CD4-positive, alpha-beta T cell treated with Interleukin-21 for 1 hour (primary cell): ENCODE measurements at places on chromosomes 6 and 20.

- no peak for DNase-seq
These were observed 120.2 kb upstream of the MLN start for GRCh38 chr6:33923857-33924514.

DNA sequence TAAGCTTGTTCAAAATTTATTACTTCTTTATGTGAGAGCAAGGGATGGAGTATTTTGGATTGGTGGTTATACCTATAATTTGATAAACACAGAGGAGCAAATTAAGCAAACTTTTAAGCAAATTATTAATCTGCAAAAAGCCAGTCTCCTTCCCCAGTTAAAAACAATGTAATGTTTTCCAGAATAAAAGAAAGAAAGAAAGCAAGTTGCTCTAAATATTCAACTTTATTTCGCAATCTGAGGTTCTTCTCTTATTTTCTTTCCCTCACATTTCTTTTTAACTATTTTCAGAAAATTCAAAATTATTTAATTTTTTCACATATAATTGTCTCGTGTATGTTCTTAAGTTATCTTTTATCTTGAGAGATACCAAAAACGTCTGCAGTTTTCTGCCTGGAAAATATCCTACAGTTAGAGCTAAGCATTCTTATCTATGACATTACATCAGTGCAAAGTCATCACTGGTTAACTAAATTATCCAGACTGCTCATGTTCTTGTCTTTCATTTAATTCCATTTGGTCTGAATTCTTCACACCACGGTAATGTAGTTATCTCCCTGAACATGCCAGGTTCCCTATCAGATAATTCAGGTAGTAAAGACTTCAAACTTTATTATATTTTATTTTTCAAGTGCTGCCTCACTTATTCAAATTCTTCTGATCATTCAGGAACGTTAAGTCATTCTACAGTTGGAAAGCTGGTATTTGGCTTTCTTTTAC, 3.3 kb upstream of the CNKSR3 start:
- no peak for DNase-seq

DNA sequence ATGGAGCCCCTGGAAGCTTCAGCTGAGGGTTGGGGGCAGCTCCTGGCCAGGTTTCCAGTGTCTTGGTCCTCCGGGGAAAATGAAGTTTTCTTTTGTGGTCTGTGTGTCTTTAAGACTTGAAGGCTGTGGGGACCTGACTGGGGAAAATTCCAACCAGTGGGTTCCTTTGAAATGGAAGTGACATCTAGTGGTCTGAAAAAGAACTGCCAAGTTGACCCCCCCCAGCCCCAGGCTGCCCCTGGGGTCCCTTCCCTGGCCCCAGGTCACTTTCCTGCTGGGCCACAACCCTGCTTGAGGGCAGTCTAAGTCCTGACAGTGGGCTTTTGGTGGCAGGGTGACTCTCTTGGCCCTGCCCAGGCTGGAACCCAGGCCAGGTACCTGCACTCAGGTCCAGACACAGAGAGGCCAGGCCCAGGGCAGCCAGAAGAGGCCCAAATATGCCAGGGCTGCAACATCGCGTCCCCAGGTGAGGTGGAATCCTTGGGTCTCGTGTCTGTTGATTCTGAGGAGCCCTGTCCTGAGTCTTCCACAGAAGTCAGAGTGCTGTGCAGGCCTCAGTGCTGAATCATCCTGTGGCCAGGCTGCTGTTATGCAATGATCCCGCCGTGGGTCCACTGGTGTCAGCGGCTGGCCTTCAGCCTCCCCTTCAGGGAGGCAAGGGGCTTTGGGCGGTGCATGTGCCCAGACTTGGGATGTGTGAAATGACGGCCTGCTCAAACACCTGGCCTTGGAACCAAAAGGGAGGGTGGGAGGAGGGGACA, 68.4 kb downstream of the VEGFA start:
- peak; percentile 1 for DNase-seq

GRCh38 chr6:165983112-165984072, 184.3 kb downstream of the TBXT start:
- no peak for DNase-seq

- DNase-seq: no peak
These were observed 141.6 kb upstream of the AKAP12 start for GRCh38 chr6:151098166-151098565.

GRCh38 chr20:46400828-46401477, 5.5 kb downstream of the ELMO2 start:
- DNase-seq: peak; percentile 82

- no peak for DNase-seq
These were observed 721.9 kb upstream of the HS3ST5 start for GRCh38 chr6:115064680-115065079.

DNA sequence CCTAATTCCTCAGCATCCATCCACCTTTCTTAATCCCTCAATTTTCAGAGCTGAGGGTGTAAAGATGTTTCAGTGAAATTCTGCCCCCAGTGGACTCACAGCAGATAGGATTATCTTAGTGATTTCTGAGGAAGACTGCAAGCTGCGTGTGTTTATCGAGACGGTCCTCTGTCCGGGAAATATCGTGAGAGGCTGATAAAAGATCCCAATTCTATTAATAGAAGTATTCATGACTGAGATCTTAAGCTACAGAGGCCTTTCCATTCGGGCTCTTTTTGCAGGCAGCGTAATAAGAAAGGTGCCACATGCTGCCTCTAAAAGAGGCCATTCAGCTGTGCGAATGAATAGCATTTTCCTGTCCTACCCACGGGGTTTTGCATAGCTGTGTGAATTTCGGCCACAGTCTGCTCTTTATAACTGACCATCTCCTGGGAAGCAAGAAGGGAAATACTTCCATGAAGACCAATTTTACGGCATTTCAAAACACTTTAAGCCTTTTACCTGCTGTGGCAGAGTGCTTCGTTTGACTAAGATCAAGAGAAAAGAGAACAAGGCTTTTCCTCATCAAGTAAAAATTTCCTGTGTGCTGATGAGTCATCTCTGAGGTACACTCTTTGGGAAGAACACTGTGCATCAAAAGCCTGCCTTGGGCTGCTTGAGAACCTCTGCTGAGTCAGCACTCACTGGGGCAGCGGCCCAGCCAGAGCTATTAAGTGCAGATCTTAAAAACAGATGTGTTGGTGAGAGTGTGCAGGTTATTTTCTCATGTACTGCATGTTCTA, 208.8 kb downstream of the ARHGAP18 start:
- DNase-seq: no peak

DNA sequence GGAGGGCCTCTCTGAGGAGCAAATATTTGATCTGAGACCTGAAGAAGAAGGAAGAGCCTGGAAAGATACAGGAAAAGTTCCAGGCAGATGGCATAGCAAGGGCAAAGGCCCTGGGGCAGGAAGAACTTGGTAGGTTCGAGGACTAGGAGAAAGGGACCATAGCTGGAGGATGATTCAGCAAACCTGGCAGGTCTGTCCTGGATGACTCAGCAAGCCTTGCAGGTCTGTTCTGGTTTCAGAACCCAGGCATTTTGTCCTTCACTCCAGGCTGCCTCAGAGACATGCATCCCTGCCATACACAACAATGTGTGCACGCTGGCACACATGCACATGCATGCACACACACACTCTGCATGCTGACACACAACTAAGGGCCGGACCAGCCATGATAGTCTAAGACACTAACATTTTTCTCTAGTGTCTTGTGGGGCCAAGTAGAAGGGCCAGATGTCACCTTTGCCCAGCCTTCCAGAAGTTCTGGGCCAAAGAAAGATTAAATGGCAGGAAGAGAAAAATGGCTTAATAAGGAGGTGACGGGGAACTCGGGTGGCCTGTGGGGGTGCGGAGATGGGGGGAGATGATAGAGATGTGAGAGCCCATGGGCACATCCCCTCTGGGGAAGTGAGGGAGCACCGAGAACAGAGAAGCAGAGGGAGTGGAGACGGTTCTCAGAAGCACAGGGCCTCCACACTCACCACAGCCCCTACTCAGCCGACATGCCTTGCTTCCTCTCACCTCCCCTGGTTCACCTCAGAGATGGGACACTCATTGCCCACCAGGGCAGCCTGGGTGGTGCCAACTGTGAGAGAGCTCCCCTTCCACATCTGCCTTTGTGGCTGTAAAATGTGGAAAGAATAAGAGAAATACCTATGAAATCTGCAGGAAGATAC, 15.4 kb upstream of the TRIB3 start:
- DNase-seq: no peak

GRCh38 chr20:62980970-62981369, 25.8 kb downstream of the BHLHE23 start:
- peak; percentile 48 for DNase-seq

DNA sequence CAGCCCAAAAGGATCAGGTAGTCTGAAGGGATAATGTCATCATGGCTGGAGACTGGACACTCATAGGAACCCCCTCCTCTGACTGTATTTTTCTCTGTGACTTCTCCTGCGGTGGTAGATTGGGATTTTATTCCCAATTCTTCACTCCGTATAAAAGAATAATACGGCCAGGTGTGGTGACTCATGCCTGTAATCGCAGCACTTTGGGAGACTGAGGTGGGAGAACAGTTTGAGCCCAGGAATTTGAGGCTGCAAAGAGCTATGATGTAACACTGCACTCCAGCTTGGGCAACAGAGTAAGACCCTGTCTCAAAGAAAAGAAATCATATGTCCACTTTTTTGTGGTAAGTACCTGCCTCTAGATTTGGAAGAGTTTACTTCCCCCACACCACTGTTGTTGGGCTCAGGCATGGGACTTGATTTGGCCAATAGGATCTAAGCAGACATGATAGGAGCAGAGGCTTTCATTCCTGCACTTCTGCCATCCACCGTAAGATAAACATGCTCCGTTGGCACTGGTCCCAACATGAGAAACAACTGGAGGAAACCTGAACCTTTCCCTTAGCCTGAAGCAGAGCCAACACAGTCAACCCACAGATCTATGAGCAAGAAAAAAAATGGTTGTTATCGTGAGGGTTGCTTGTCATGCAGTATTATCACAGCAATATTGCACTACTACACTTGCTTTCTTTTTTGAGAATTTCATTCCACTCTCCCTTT, 82.0 kb downstream of the JPH2 start:
- DNase-seq: no peak

- no peak for DNase-seq
These were observed 99.7 kb upstream of the PLCB4 start for GRCh38 chr20:8969146-8969583.

- no peak for DNase-seq
These were observed 8.4 kb downstream of the MUC21 start for GRCh38 chr6:30991891-30992290.

- peak; percentile 91 for DNase-seq
These were observed 93.7 kb upstream of the PRDM1 start for GRCh38 chr6:105992315-105992961.

- DNase-seq: no peak
These were observed 148.4 kb upstream of the TOP1 start for GRCh38 chr20:40880063-40880728.

- DNase-seq: no peak
These were observed 2.4 kb upstream of the MDGA1 start for GRCh38 chr6:37699887-37700619.

GRCh38 chr6:139871803-139872510, 497.5 kb upstream of the CITED2 start:
- DNase-seq: no peak

DNA sequence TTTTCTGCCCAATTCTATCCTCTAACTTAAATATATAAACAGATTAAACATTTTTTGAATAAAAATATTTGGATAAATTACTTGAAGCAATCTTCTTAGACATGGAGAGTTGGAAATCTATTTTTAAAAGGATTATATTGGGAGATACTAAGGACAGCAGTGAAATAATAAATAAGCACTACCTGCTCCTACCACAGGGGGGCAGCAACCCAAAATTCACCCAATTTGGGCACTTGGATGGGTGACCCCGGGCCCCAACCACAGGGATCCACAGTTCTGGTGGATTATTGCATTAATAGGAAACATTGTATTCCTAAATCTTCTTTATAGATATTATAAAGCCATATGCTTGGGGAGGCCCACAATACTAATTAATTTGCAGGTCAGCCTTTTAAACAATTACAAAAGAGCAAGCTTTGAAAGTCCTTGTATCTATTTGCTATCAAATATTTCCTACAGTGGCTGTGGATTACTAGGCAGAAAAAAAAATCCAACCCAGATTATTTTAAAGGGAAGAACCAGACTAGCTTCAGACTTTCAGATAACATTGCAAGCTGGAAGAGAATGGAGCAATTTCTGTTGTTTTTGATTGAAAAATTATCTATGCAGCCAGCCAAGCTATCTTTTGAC, 66.4 kb upstream of the PDE10A start:
- peak; percentile 7 for DNase-seq

DNA sequence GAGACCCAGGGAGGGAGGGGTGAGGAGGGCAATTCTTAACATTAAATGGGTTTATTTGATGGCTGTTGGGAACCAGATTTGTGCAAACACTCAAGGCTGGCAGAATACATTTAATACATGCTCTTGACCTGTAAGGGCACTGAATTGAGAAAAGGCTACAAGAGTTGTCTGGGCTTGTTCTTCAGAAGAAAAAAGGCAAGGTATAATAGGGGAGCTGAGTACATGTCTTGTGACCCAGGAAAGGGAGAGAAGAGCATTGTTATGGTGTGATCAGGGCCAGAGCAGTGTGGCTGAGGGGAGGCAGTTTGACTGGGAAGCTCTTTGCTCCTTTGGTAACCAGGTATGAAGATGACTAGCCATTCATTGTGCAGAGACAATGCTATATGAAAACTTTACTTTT, 18.9 kb downstream of the KLHL31 start:
- no peak for DNase-seq

GRCh38 chr20:40438161-40438830, 250.7 kb downstream of the MAFB start:
- no peak for DNase-seq

DNA sequence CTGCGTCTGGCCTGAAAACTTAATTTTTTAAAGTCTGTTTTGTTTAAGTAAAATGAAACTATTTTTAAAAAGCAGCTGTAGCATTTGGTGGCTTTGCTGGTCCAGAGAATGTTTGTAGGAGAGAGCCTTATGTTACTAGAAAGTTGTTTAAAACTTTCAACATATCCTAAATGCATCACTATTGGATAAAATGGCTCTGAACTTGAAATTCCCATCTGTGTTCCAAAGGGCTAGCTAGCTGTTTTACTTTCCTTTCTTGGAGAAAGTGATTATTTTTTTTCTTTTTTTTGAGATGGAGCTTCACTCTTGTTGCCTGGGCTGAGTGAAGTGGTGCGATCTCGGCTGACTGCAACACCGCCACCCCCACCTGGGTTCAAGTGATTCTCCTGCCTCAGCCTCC, 2.5 kb downstream of the SYNJ2 start:
- DNase-seq: no peak

GRCh38 chr20:61042506-61043385, 209.3 kb upstream of the CDH4 start:
- no peak for DNase-seq

DNA sequence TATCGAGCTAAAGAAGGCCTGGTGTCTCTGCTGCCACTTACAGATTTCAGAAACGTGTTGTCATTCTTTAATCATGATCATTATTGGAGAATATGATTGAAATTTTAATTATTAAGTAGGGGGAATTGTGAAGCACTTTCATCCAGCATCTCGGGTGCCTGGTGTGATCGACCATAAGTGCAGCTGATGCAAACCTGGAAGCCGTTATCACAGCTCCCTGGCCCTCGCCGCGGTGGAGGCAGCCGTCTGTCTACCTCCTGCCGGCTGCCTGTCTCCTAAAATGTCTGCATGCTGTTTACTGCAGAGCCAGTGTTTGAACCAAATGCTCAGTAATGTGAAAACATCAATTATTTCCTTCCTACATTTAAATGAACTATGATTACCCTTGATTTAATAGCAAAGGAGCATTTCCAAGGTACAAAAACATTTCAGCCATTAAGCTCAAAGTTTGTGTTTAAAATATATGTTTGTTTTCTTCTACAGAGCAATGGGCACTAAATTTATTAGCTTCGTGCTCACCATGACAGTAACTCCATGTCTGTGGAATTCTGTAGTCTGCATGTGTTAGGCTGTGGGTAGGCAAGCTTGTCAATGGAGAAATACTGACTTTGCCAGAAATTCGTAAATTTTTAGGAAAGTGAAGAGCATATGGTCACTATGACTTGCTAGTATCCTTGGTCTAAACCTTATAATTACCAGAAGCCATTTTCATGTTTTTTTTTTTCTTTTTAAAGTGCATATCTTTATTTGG, 184.5 kb upstream of the AGPAT4 start:
- DNase-seq: no peak
